ENCODE measurements at places on chromosomes 4 and X.
A peak's percentile ranks its signal among the peaks of the same experiment; 100 is the strongest.

GRCh38 chr4:184444215-184444952, 30.0 kb downstream of the IRF2 start:
- no peak for DNase-seq

DNA sequence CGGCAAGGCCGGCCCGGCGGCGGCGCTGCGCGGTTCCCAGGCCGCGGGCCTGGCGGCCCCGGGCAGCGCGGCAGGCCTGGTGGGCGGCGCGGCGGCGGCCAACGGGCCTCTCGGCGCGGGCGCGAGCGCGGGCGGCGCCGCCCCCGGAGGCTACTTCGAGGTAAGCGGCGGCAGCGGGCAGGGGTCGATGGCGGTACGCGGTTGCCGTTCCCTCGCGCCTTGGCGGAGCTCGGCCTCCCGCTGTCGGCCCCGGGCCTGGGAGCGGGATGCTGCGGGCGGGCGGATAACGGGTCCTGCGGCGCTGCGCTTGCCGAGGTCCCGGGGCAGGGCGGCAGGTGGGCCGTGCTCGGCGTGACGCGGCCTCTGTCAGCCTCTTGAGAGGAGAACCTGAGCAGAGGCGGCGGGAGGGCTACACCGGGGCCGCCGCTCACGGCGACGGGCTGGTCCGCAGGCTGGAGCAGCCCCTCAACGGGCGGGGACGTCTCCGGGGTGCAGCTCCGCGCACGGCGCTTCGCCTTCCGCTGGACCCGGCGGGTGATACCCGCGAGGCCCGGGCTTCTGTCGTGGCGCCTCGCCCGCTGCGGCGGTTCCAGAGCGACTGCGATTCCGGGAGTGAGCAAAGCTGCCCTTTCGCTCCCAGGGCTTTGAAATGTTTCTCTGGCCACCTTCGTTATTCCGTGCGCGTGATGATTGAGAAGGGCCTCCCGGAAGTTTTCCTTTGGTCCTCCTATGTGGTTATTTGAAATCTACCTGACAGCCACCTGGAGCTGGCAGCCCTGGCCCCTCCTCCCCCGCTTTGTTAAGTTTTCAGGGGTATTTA, 774 bp downstream of the FAM193A start:
- DNase-seq = peak; percentile 34

GRCh38 chrX:104325213-104325585, 70.5 kb upstream of the ESX1 start:
- DNase-seq = no peak

- DNase-seq = no peak
Measured at GRCh38 chr4:22187203-22187820, 238.7 kb upstream of the KCNIP4 start.

- no peak for DNase-seq
Measured at GRCh38 chr4:47071901-47072341, 40.6 kb downstream of the GABRB1 start.

DNA sequence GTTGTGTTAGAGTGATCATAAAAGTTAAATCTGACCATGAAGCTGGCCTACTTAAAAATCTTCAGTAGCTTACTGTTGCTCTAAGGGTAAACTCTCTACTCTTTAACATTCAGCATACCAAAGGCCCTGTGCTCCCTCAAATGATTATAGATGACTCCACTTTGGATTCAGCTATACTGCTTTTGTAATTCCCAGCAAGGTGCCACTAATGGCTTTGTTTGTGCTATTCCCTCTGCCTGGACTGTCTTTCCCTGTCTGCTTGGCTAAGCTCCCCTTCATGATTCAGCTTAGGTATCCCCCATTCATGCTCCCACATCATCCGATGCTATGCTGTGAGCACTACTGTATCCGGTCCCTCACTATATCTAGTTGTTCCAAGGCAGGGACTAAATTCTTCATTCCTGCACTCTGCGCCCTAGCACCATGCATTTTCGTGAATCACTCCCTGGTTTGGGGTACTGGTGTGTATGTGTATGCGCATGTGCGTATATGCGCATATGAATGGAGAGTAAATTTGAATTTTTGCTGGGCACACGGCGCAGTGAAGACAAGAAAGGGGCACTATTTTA, 453 bp upstream of the PBDC1 start:
- DNase-seq = no peak

DNA sequence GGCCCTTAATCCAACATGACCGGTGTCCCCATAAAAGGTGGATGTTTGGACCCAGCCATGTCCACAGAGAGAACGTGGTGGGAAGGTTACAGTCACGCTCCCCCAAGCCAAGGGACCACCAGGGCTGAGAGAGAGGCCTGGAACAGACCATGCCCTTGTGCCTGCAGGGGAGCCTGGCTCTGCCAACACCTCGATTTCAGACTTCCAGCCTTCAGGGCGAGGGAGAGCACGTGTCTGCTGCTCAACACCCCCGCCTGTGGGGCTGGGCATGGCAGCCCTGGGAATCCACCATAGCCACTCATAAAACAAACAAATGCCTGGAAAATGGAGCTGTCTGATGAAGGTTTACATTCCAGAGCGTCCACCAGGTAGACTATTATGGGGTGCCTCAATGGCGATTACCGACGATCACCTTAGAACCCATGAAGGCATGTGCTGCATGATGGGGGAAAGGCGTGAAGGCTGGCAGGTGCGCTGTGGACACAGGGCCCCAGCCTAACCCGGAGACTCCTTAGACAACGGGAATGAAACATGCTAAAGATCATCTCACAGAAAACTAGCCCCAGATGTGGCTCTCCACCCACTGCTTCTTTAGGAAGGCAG, 42.3 kb upstream of the HMX1 start:
- no peak for DNase-seq

- no peak for DNase-seq
Measured at GRCh38 chrX:9988762-9989161, 21.6 kb downstream of the CLDN34 start.

DNA sequence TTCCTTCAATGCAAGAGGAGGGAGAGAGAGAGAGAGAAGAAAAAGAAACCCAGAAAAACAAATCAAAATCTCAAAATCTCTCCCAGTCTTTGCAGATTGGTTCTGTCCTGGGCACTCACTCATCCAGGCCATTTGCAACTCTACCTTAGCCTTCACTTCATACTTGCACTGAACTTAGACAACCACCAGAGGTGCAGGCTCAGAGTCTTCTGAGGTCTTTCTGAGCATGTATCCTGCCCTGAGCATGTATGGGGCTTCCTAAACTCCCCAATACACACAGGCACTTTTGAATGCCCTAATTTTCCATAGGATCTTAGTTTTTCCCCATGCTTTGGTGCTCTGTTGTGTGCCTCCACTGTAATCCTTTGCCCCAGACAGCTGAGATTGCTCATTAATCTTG, 2.9 kb downstream of the CFI start:
- no peak for DNase-seq

All from activated CD8-positive, alpha-beta memory T cell treated with anti-CD3 and anti-CD28 coated beads for 1 hour (primary cell).